ENCODE measurements at places on chromosomes 6 and 20.

- no peak for DNase-seq
Measured at GRCh38 chr20:32365564-32365963, 7.4 kb downstream of the ASXL1 start.

DNA sequence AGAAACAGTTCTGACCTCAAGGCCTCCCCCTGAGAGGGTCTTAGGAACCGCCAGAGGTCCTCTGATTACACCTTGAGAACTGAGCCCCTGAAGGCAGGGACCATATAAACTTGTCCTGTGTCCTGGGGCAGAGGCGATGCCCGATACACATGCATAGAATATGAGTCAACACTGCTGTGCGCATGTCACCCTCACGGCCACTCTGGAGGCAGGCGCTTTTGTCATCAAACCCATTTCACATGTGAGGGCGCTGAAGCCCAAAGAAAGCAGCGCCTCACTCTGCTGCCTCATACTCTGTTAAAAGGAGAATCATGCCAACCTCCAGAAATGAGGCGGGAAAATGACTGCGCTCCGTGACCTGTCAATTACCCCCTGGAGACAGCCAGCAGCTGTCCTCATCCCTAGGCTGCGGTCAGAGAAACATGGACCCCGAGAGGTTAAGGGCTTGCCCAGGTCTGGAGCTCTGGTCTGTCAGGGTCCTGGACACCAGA is 158.3 kb downstream of the GRM4 start:
- no peak for DNase-seq

- DNase-seq = no peak
Measured at GRCh38 chr6:33739571-33739970, 7.1 kb downstream of the IP6K3 start.

GRCh38 chr6:62998022-62998421 is 213.2 kb upstream of the FKBP1C start:
- DNase-seq = no peak

DNA sequence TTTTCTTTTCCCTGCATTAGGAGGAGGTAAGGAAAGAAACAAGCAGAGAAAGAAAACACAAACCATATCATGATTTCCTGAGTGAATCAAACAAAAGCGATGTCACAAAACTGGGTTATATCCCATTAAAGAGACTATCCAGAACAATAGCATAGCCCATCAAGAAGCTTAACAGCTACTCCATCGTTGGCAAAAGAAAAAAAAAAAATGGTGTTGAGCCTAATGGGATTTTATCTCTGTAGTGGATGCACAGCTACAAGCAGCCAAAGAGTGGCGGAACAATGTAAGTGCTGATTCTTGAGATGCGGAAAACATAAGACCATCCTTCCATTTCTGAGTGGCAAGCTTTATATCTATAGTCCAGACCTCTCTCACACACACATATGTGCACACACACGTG is 106.2 kb upstream of the NRSN1 start:
- no peak for DNase-seq

DNA sequence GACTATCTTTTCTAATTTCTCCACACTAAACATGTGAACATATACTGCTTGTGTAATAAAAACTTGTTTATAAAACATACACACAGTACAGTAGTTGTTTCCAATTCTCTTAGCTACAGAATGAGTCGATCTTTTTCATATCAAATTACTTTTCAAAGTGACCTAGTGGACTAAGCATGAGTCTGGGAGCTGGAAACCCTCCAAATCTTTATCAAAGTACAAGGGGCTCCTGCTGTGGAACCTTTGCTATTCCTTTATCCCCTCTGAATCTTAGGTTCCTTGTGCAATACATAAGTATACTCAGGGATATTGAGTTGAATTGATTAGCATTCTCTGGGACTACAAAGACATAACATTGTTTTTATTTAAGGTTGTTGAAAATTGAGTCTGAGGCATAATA is 48.7 kb upstream of the TAB2 start:
- no peak for DNase-seq

DNA sequence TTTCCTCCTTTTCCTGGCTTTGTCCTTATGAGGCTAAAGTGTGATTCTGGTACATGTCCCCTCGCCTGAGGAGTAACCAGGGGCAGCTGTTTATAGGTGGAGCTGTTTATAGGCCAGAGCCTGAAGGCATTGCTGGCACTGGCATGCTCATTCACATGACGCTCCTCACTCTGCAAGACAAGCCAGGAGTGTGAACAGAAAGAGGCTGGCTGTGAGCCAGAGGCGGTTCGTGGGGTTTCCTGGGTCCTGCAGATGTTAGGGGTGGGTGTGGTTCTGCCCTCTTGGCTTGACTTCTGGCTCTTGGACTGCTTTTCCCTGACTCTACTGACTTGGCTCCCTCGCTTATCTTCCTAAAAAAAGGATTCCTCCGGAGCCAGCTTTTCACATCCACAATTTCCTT is 12.8 kb upstream of the MDFI start:
- DNase-seq = no peak

GRCh38 chr6:97411610-97412009 is 128.6 kb upstream of the MMS22L start:
- DNase-seq = no peak

GRCh38 chr6:152836523-152836922 is 85.9 kb downstream of the VIP start:
- DNase-seq = no peak

DNA sequence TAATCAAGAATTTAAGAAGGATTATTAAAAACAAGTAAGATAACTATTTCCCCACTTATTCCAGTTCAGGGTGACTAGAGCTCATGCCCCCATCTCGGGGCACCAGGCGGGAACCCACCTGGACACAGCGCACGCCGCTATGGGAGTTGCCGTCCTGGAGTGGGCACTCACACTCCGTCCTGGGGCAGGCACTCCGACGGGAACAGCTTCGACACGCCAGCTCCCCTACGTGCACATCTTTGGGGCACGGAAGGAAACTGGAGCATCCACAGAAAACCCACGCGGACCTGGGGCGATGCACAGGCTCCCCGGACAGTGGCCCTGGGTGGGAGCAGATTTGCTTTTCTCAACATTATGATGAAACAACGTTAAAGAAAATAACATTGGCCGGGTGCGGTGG is 52.0 kb upstream of the GATA5 start:
- DNase-seq = no peak

- DNase-seq = no peak
Measured at GRCh38 chr6:105041880-105042279, 85.0 kb downstream of the LIN28B start.

DNA sequence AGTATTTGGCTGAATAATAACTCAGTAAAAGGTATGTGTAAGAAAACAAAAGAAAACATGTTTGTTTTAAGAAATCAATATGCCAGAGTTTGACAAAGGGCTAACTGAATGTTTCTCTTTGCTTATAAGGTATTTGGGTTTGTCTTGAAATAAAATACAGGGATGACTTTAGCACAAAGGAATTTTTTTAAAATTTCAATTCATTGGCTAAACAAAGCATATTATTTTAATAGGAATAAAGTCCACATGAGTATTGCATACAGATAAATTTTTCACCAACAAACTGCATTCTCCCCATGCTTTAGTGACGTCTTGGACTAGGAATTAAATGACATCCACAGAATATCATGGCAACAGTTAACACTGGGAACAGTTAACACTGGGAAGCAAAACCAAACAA is 480.0 kb upstream of the JAG1 start:
- no peak for DNase-seq

DNA sequence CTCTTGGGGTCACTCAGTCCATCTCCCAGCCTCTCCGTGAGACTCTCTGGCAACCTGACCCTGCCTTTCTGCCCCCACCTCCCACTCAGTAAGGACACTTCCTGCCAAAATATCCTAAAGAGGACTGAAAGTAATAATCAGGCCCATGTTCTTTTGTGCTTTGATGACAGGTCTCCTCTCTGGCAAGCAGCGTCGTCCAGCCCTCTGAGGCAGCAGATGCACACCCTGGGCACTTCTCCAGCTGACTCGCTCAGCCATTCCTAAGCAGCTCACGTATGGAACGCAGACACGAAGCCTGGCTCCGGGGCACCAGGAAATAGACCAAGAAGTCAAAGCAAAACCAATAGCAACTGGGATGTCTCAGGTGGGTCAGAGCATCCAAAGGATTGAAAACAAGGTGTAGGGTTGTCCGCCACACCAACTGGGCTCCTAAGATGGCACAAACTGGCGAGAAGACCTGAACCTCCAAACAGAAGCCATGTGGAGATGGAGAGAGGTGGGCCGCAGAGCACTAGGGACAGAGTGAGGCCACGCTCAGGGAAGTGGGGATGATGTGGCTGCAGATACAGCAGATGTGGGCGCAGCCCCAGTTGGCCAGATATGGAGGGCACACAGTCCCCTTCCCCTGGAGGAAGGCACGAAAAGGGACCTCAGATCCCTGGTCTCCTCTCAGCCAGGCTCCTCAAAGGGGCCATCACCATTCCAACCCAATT is 99.3 kb downstream of the PRND start:
- DNase-seq = no peak

DNA sequence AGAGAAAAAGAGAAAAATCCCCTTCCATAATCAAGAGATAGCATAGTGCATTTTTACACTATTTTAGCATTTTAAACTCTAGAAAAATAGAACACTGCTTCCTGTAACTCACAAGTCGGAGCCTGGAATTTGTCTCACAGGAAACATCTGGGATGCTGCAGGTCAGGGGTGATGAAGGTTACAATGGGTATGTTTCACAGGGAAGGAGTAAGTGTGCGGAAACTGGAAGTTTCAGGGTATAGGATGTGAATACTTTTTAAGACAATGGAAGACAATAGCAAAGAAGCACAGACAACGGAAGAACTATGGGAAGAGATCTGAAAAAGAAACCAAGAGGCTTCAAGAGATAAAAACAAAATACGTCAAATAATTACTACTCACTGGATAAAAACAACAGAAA is 361.0 kb upstream of the MARCKS start:
- no peak for DNase-seq

DNA sequence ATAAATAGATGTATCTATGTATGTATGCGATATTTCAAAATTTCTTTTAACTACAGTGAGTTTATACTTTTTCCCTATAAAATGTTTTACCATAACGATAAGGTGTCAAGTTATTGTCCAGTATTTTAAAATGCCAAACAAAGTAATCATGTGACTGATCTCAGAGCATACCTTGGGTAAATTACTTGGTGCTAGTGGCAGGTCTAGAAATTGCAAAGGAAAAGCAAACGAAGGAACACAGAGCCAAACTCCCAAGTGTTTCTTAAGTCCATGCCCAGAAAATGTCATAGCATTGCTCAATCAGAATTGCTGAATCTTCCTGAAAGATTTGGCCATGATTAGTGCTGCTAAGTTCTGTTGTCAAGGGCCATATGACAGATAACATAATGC is 77.5 kb downstream of the CAP2 start:
- DNase-seq = no peak

DNA sequence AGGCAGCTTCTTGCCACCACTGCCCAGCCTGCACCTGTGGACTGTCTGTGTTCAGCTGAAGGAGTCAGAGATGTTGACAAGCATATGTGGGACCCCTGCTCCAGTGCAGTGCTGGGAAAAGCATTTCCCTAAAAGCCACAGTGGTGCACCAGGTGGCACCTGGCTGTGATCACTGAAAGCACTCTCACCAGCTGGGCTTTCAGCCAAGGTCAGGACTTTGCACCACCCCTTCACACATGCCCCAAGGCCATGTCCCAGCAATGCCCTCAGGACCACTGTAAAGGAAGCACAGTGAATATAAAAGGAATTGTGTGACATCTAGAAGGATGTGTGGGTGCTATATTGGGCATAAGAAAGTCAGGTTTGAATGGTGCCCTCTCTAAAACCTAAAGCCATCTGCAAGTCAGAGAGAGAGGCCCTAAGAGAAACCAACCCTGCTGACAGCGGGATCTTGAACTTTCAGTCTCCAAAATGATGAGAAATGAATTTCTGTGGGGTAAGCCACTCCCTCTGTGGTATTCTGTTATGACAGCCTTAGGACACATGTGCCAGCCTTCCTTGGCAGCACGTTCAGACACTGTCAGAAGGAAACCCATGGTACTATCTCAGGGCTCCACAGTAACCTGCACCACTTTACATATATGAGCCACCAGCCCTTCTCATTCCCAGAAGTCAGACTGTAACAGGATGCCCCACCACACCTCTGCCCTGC is 30.7 kb downstream of the CBLN4 start:
- no peak for DNase-seq

DNA sequence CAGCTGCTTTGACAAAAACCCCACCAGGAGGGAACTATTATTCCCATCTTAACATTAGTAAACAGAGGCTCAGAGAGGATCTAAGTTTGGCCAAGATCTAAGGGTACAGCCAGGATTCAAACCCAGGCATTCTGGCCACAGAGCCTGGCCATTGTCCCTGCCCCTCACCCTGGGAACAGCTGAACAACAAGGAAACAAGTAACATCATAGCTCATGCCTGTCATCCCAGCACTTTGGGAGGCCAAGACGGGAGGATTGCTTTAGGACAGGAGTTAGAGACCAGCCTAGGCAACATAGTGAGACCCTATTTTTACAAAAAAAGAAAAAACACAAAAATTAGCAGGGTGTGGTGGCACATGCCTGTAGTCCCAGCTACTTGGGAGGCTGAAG is 27.5 kb downstream of the TOX2 start:
- no peak for DNase-seq

GRCh38 chr20:44566018-44566417 is 16.4 kb upstream of the PKIG start:
- no peak for DNase-seq

DNA sequence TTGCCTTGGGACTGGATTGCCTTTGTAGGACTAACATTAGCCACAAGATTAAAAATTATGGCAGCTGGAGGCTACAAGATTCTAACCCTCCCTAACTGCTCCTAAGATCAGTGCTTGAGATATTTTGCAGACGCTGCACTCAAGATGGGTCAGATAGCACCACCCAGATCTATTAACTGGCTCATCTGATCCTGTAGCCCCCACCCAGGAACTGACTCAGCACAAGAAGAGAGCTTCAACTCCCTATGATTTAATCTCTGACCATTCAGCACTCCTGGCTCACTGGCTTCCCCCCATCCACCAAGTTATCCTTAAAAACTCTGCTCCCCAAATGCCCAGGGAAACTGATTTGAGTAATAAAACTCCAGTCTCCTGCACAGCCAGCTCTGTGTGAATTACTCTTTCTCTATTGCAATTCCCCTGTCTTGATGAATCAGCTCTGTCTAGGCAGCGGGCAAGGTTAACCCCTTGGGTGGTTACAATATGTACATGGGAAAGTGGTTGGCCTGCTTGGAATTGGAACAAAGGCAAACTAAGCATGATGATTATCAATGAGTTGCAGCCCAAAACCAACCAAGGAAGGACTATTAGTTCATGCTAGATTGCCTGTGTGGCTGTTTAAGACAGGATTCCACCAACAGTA is 111.3 kb downstream of the OR2B2 start:
- no peak for DNase-seq

DNA sequence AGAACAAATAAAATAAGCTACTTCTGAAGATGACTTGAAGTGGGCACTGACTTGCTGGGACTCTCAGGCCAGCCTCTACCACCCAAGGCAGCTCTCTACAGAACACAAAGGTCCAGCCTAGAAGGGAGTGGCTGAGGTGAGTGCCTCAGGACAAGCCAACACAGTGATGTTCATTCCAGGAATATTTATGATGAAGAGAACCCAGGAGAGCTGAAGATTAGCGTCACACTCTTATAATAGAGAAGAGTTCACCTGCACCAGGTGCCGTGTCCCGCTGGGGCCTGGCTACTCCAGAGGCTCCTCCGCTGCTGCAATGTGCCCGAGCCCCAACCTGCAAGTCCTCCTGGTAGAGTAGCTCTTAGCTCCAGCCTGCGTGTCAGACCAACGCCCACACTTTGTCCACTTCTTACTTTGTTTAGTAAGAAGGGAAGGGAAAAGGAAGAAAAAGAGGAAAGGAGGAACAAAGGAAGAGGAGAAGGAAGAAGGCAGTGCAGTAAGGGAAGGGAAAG is 182.4 kb upstream of the QKI start:
- no peak for DNase-seq

Measured in stimulated activated CD8-positive, alpha-beta memory T cell treated with anti-CD3 and anti-CD28 coated beads, Interleukin-15, amount 100 ng/mL, for 4 hours (primary cell).